ENCODE measurements at places on chromosomes 1 and 21.

- no peak for DNase-seq
These were observed 434.6 kb upstream of the CHRM3 start for GRCh38 chr1:238951809-238952208.

DNA sequence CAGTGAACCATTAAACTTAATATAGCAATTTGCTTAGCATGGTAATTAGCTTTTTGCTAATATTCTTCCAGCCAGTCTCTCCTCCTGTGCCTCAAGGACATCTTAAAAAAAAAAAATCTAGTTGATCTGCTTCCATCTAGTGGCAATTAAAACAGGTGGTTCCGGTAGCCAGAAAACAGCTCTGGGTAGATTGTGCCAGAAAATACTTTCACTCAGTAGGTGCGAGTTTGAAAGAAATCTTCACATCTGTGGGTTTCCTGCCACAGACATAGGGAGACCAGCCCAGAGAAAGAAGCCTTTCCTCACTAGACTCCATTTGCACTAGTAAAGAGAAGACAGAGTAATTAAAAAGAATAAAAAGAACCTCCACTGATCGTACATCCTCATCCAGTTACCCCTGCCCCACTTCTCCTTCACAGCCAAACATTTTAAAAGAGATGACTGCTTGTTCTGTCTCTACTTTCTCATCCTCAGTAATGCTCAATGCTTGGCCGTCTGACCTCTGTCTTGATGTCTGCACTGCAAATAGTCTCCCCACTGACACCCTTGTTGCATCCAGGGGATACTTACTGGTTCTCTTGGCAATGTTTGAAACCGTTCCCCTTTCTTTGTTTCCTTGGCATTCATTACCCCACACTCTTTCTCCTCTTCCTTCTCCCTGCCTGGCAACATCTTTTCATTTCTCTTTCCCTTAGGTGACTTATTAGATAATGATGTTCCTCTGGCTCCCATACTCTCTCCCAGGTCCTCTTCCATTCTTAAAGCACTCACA lies 16.9 kb downstream of the SELL start:
- no peak for DNase-seq

DNA sequence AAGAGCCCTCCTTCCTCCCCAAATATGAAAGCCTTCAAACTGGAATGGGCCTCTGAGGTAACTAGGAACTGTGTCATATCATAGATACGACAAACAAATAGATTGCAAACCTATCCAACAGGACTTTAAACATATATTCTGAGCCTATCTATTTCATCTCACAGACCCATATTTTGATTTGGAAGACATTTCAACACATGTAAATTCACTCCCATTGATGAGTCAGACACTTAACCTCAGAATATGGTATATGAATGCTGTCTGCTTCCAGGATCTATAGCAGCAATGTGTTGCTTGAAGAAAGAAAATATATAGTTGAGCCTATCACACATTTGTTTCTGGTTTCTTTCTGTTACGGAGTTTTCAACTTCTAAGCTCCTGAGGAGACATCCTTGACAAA lies 221.9 kb upstream of the SAMSN1 start:
- DNase-seq, result no peak

- no peak for DNase-seq
These were observed 192.0 kb upstream of the JUN start for GRCh38 chr1:58975888-58976287.

- no peak for DNase-seq
These were observed 876 bp downstream of the MOB3C start for GRCh38 chr1:46615735-46616134.

DNA sequence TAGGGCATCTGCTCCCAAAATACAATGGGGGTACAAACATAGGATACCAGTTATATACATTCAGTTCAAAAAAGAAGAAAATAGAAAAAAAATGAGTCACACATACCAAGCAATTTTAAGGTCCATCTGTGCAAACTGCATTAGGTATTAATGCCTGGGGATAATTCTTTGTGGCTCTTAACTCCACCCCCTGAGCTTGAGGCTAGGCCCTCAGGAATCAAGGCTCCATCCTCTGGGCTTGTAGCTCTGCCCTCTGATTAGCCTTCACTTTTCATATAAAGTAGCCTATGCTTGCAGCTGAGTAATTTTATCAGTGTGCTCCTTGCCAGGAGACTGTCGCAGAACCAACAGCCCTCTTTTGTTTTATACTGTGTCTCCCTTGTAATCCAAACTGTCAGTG lies 69.9 kb upstream of the BACE2 start:
- no peak for DNase-seq

- no peak for DNase-seq
These were observed 16.9 kb downstream of the REG4 start for GRCh38 chr1:119794230-119794875.

DNA sequence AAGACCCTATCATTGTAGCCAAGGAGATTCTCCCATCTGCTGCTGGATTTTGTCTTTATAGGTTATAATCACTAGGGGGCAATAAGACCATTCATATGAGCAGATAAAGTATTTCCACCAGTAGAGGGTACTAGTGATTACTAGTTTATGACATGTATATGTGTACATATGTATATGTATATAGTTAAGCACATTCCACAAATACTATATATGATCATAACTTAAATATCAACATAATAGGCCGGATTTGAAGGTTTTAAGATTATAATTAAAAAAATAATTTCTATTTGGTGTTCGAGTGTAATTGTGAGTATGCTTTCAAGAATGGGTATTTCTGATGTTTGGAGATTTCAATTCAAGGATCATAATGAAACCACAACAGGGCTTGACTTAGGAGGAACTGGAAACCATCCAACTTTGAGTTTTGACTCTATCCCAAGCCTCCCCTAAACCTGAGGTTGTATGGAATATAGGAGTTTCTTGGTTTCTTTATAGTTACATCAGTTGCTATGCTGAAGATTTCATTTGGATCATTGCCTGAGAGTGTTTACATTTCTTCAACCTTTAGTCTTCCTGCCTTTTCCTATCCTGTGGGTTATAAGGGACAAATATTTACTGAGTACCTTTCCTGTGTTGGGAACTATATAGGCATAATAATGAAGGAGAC lies 16.9 kb downstream of the TCEANC2 start:
- no peak for DNase-seq

DNA sequence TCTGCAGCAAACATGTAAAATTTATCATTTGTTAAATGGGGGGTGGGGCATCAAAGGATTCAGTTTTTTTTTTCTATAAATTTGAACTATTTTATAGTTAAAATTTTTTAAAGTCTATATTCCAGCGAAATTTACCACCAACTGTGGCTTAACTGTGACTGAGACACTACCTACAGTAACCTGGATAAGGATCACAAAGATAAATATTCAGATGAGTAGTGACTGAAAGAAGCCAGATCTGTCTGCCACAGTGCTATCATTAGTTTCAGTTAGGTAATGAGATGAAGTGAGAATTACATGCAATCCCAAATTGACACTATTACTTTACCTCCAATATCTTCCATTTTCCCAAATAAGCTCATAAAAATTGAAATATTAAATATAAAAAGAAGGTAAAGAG lies 5.4 kb downstream of the SPATA6 start:
- DNase-seq, result no peak

- DNase-seq, result no peak
These were observed 113.1 kb downstream of the ATP5PO start for GRCh38 chr21:33802481-33802880.

DNA sequence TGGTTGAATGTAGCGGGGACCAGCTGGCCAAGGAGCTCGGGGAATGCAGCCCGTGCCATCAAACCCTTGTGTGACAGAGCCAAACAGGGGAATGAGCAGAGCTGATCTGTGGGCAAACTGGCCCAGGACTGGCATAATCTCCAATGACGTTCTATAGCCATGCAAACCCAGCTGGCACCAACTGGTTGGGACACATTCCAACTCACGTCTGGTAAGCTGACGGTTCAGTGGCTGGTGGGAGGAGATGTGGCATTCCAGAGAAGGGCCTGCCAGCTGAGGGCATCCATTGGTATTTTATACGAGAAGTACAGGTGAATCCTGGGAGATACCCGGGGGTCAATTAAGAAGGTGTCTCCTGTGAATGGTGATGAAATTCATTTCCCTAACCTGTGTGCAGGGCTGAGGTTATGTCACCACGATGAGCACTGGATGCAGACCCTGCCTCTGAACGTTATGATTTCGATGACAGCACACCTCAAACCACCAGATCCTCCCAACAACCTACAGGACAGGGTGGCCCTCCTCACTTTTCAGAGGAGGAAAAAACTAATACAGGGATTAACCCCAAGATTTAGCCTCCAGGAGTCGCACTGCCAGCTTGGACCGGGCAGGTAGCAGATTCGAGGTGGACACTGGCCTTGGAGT lies 39.0 kb upstream of the RUNX3 start:
- no peak for DNase-seq

GRCh38 chr21:45944601-45945000 lies 37.0 kb upstream of the COL6A1 start:
- no peak for DNase-seq

DNA sequence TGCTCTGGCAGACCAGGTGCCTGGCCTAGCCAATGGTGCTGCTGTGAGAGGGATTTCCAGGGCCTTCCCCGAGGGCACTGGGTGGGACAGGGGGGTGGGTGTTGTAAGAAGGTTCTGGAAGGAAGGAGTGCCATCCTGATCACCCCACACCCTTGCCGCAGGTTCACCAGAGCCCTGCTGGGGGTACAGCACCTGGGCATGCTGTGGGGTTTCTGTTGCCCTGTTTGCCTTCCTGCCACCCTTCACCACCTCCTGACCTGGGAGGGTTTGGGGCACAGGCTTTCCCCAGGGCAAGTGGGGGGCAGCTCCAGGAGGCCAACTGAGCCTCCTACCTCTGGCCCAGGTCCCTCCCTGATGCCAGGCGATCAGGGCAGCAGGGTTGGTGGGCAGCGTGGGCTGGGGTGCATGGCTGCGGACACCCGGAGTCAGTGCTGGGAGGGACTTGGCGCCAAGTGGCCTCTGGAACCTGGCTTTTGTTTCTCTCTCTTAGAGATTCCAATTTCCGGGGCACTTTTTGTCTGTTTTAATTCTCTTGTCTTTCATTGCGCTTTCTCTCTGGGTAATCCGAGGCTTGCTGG lies 318.8 kb downstream of the PTPRU start:
- DNase-seq, result no peak

DNA sequence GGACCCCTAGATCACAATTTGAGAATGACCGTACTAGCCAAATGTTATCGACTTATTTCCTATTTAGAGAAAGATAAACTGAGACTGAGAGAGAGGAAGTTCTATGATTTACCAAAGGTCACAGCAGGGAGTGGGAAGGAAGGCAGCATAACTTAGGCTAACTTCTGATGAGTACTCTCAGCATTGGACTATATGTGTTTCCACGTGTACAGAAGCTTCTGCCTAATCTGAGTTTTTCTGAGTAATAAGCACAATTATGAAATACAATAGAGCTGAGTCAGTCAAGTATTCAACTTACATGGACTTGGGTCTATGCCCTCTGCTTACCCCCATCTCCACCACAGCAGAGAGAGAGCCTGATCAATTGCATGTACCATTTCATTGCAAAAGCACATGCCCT lies 88.1 kb upstream of the HIVEP3 start:
- DNase-seq, result no peak

DNA sequence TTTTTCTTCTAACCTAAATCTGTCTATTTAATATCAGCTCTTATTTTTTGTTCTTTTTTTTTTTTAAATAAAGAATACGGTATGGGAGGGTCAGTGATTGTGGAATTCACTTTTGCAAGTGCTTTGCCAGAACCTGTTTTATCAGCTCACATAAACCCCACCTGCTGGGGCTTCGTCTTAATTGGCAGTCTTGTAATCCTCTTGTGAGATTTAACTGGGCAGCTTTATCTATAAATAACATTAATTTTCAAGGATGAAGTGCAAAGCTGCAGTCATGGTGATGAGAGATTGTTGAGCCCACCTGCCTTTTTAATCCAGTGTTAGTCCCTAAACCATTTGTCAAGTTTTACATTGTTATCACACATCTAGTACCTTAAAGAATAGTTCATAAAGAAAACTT lies 18.2 kb upstream of the PDC start:
- DNase-seq, result no peak

- no peak for DNase-seq
These were observed 3.1 kb upstream of the CD2 start for GRCh38 chr1:116751146-116751545.

DNA sequence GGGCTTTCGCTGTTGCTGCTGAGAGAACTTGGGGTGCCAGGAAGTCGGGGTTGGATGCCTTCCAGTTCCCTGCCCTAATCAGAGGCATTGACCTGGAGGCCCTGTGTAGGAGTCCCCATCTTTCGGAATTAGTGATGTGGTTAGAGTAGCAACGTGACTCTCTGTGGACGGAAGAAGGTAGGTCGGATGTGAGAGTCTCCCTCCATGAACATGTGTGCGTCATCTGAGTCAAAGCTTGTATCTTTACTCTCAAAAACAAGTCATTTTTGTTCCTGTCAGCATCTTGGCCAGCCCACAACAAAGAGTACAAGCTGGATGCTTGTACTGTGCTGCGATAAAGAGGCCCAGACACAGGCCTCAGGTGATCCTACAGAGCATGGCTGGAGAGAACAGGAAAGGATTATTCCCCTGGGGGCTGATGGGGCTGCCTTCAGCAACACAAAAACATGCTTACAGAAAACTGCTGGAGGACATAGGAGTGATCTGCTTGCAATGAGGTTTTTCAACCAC lies 31.0 kb upstream of the IL10 start:
- DNase-seq, result peak; percentile 29

DNA sequence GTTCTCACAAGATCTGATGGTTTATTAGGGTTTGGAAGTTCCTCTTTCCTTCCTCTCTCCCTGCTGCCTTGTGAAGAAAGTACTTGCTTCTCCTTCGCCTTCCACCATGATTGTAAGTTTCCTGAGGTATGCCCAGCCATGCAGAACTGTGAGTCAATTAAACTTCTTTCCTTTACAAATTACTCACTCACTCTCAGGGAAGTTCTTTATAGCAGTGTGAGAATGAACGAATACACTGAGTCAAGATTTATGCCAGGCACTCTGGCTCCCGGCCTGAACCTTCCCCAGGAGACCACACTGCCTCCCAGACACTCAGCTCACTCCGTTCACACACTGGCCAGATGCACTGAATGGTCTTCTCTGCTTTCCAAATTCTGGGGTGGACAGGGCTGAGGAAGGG lies 308.3 kb upstream of the AJAP1 start:
- DNase-seq, result no peak

DNA sequence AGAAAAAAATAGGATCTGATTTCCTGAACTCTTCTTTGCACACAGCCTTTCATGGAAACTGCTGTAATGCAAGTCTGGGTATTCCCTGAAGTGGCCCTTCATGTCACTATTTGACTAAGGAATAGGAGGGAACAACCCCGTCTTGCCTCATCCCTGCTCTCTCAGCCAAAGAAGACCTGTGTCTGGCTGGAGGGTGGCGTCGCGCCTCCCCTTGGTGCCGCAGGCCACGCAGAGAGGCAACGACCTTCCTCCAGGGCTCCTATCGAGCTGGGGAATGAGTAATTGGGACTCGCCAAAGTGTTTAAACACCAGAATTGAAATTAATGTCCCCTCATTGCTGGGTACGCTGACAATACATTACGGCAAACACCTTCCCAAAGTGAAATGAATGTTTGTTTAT lies 129.8 kb downstream of the PBX1 start:
- no peak for DNase-seq

- no peak for DNase-seq
These were observed 6.9 kb upstream of the SLC35D1 start for GRCh38 chr1:67060811-67061218.

GRCh38 chr1:223235091-223235490 lies 92.0 kb upstream of the TLR5 start:
- no peak for DNase-seq
